CD4-positive, alpha-beta T cell treated with Interleukin-1 beta for 1 hour (primary cell): ENCODE measurements at places on chromosomes 2 and 18.

GRCh38 chr2:25981596-25982272 lies 563 bp downstream of the KIF3C start:
- DNase-seq: no peak

GRCh38 chr2:23745726-23746105 lies 181.2 kb downstream of the ATAD2B start:
- no peak for DNase-seq

DNA sequence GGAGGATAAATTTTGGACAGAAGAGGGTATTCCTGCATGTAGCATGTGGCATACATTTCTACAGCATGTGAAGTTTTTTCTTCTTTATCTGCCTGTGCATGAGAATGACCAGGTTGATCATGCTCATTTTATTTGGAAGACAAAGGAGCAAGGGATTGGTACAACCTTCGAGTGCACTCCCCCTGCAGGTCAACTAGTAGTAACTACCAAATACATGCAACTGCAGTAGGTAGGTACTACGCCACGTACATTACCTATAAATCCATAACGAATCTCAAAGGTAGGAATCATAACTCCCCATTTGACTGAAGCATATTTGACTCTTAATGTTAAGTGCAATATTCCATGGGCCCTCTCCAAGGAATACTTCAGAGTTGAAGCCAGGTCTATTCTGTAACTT lies 763.9 kb downstream of the TSN start:
- no peak for DNase-seq

GRCh38 chr2:215514516-215514915 lies 78.6 kb upstream of the FN1 start:
- no peak for DNase-seq
